ENCODE measurements at places on chromosomes 1 and 21.

DNA sequence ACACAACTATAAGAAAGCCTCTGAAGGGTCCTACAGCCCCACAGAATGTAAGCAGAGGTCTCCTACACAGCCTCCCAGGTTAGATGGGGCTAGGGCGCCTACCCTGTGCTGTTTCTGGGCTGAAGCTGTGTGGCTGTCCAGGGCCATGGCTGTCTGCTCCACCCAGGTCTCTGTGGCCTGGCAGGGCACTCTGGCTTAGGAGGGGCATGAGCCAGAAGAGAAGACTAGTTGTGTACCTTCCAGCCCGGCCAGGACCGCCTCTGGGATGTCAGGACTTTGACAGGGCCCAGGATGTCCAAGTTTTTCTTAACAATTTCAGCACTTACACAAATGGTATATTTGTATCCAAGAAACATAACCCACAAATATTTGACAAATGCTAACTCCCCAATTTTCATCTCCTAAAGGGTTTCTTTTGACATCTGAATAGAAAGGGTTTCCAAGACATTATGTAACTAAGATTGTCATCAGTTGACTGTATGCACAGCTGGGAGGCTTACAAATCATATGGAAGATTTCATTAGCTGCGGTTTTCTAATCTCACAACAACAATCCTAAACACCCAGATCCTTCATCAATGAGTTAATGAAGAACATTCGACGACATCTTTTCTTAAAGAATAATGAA, 80.5 kb downstream of the HSF2BP start:
- DNase-seq, result no peak

GRCh38 chr1:187877220-187877619, 1048.5 kb downstream of the PLA2G4A start:
- DNase-seq, result no peak

GRCh38 chr1:179353546-179353945, 12.2 kb upstream of the AXDND1 start:
- peak; percentile 68 for DNase-seq

GRCh38 chr1:9825093-9826074, 1.6 kb upstream of the CLSTN1 start:
- peak; percentile 72 for DNase-seq

- DNase-seq, result no peak
Measured at GRCh38 chr1:39132505-39133339, 71.8 kb upstream of the MACF1 start.

DNA sequence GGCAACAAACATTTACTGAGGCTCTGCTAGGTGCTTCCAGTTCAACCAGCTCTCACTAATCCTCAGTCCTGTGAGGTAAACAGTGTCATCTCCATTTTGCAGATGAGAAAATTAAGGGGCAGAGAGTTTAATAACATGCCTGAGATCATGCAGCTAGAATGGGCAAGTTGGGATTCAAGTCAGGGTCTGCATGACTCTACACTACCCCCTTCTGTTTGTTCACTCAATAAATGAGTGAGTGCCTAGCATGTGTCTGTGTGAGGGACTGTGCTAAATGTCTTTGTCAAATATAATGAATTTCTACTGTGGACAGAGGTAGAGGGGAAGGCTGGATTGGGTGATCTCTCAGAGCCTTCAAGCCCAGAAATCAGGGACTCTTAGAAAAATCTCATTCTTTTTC, 4.5 kb downstream of the PEF1 start:
- DNase-seq, result no peak

GRCh38 chr21:28871388-28872010, 121.2 kb downstream of the LTN1 start:
- peak; percentile 31 for DNase-seq

DNA sequence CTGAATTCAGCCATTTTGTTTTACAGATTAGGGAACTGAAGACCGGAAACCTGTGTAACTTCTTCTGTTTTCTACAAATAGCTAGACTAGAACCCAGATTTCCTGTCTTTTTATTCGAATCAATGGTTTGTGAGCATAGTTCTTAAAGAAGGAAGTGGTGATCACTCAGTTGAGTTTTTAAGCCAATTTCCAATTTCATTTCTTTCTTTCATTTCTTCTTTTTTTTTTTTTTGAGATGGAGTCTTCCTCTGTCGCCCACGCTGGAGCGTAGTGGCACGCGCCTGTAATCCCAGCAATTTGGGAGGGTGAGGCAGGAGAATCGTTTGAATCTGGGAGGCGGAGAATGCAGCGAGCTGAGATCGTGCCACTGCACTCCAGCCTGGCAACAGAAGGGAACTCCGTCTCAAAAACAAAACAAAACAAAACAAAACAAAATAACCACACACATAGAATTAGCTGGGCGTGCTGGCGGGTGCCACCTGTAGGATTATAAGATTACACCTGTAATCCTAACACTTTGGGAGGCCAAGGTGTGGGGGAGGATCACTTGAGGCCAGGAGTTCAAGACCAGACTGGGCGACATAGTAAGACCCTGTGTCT, 3.0 kb upstream of the MDM4 start:
- no peak for DNase-seq

DNA sequence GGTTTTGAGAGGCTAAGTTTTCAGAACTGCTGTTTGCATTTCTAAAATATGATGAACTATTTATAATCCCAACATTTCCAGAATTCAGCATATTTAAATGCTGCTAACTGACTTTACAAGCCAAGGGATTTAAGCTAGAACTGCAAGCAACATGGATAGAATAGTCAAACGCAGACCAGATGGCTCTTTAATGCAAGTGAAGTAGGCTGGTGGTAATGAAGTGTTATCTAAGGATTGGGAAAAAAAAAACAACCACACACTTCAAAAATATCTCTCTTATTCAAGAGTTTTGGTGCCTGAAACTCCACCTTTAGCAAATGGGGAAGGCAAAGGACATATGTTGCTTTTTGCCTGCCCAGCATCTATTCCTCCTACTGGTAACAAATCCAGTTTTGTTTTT, 20.9 kb upstream of the SSX2IP start:
- no peak for DNase-seq

- DNase-seq, result no peak
Measured at GRCh38 chr1:107299521-107299920, 158.7 kb downstream of the NTNG1 start.

DNA sequence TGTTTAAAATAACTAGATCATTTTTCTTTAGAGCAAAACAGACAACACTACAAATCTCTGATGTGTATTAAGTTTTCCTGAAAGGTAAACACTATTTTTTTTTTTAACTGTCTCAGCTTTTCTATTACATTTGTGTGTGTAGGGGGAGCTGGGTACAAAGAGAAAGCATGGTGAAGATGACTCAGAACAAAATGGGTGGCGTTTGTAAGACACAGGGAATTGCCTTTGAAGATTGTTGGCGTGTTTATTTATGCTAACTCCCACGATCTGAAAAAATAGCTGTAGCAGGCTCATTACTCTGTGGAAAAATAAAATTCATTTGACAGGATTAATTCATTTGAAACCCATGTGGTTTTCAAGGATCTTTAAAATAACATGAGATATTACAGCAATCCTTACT, 285.1 kb downstream of the RYR2 start:
- no peak for DNase-seq

- no peak for DNase-seq
Measured at GRCh38 chr1:244980605-244981004, 116.3 kb upstream of the HNRNPU start.

- DNase-seq, result no peak
Measured at GRCh38 chr21:15029077-15029476, 35.7 kb downstream of the NRIP1 start.

DNA sequence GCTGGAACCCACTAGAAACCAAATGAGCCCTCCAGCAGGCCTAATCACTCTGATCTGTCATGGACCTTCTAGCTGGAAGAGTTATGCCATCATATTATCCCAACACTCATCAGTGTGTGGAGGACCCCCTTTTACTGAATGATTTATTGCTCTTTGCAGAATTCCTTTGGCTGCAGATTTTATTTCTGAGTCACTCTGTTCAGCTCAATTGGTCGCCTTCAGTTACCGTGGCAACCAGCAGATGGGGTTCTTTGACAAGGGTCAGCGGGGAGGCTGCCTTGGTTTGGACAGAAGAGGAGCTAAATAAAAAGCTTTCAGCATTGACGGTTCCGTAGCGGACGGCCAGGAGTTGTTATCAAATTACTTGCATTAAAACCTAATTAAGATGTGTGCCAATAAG, 220.1 kb downstream of the SDCCAG8 start:
- DNase-seq, result no peak

- DNase-seq, result no peak
Measured at GRCh38 chr1:159315381-159315780, 13.2 kb downstream of the FCER1A start.

- no peak for DNase-seq
Measured at GRCh38 chr1:112712701-112713128, 2.4 kb downstream of the PPM1J start.

DNA sequence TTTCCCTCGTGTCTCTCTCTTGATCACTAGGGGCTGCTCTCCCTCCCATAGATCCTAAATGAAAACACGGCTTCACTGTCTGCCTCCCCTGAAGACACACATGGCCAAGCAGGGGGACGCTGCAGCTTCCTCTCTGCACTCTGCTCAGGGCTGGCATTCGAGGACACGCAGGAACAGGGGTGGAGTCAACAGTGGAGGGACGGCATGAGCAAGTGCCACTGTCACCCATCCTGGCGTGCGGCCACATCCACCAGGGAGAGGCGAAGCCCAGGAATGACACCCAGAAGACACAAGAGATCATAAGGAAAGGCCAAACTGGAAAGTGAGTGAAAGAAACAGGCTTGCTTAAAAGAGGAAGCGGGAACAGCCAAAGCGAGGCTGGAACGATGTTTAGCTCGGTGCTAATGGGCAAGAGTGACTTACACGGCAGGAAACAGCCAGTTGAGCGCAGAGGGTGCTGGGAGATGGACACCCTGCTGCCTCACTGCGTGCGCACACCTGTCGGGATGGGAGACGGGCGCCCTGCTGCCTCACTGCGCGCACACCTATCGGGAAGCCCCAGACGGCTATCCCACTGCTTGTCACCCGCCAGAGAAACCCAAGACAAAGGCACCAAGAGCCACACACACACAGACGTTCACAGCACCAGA, 13.6 kb upstream of the C1QTNF12 start:
- DNase-seq, result no peak

DNA sequence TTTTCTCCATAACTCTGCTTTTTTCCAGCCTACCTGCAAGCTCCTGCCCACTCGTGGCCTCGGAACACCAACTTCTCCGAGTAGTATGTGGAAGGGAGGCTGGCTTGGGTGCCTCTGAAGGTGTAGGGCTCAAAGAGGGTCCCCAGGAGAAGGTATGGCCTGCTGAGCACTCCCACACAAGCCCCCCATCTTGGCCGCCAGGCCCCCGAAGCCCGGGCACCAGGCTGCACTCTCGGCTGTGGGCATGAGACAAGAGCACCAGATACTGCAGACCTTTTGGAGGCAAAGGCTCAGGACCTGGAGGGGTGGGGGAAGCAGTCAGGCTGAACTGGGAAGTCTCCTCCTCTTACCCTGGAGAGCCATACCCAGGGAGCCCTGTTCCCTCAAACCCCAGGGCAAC, 1.7 kb downstream of the ZNF692 start:
- DNase-seq, result no peak

DNA sequence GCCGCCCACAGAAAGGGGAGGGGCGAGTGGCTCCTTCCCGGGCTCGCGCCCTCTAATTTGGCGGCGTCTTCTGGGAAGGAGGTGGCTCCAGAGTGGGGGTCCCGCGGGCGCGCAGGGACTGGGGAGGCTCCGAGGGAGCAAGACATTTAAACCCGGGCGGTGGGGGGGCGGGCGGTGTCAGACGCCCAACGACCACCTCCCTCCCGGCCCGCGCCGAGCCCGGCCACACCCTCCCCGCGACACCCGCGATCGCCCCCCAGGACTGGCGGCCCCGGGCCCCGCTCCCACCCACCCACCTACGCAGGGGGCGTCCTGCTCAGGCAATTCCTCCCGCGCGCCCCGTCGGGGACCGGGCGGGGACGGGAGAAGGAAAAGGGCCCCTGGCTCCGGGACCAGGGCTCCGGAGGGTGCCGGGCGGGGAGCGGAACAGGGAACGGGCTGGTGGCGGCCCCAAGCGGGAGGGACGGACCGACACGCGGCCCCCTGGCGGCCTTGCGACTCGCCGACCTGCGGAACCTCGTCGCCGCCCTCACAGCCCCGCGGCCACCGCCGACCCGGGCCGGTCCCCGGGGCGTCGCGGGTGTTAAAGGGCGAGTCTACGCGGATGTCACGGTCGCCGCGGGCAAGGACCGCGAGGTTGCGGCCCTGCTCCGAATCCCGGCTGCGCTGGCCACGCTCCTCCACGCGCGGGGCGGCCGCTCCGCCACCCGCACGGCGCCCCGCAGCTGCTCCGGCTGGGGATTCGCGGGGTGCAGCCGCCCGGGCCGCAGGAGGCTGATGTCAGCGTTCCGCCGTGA, 94.0 kb upstream of the FMN2 start:
- DNase-seq, result peak; percentile 28

- DNase-seq, result peak; percentile 15
Measured at GRCh38 chr1:57254022-57254421, 169.8 kb downstream of the DAB1 start.

DNA sequence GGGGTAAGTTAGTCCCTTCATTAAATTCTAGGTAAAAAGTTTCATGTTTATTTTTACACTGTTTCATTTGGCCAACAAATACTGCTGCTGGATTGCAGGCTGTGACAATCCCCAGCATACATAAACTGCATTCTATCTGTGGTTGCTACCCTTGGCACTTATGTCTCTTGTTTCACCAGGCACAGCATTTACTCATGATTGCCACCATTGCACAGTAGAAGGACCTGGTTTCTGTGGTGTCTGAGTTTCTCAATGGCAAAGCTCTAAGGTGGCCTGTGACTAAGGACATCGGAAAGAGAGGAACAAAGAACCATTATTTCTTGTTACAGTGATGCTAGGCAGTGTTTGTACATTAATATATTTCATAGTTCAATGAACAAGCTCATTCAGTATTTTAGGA, 878.4 kb upstream of the NEGR1 start:
- DNase-seq, result no peak

DNA sequence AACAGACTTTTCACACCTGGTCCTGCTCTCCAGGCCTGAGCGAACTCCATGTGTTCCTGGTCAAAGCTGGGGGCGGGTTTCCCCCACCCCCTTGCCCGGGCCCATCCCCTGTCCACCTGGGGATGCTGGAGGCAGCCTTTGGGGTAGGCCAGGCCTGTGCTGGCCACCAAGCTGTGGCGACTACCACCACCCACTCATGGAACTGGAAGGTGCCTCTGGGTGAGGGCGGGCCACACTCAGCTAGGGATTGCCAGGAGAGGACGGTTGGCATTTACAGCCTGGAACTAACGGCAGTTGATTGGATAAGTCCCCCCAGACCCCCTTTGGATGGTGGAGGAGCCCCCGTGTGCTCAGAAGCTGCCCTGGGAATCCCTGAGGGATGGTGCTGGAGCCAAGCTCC, 7.9 kb downstream of the S100B start:
- DNase-seq, result no peak

DNA sequence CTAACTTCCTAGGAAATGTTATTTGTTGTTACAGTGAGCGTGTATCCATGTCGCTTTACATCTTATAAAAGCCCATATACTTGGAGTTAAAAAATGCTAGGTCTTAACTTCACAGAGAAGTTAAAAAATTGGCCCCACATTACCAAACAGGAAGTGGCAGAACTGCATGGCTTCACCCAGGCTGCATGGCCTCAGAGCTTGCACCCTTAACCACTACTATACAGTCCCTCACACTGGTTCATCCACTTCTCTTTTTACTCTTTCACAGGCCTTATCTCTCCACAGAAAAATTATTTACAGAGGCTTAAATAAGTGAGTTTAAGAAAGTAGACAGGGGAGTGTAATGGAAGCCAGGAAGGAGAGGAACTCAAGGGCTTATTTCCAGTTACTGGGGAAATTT, 402.5 kb downstream of the HHAT start:
- DNase-seq, result no peak

- DNase-seq, result no peak
Measured at GRCh38 chr1:167789501-167789900, 67.7 kb downstream of the MPZL1 start.

- no peak for DNase-seq
Measured at GRCh38 chr1:51814513-51814912, 64.0 kb downstream of the NRDC start.

Measured in AG08396 (cell line).